ENCODE measurements at places on chromosomes 13 and 19.

GRCh38 chr13:27853335-27853734 lies 61.1 kb downstream of the GSX1 start:
- no peak for DNase-seq

- no peak for DNase-seq
Measured at GRCh38 chr19:1025960-1026782, at the start of gene CNN2. Gene CNN2, plus strand, starts transcription at chr19:1026608. Its CDS starts 54 bp downstream, at chr19:1026662.

GRCh38 chr19:16266586-16266942 lies 58.1 kb upstream of the KLF2 start:
- DNase-seq, result no peak

GRCh38 chr13:38753878-38754277 lies 67.0 kb downstream of the FREM2 start:
- DNase-seq, result no peak

DNA sequence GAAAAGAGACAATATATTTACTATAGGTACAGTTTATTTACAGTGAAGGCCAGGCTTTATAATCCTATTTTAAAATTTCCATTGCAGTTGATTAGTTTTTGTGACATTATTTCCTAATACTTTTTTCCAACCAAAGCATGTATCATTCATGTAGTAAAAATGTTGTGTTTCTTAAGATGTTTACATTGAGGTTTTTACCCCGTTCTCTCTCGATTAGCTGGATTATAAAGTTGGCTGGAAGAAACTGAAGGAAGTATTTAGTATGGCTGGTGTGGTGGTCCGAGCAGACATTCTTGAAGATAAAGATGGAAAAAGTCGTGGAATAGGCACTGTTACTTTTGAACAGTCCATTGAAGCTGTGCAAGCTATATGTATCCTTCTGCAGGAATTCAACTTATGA lies 21.2 kb downstream of the HNRNPM start:
- DNase-seq, result no peak

- DNase-seq, result no peak
Measured at GRCh38 chr19:7611541-7612279, 16.0 kb downstream of the CAMSAP3 start.

GRCh38 chr19:18989316-18989715 lies 44.0 kb downstream of the SUGP2 start:
- no peak for DNase-seq

GRCh38 chr13:106986033-106986484 lies 418.1 kb upstream of the ARGLU1 start:
- DNase-seq, result no peak

DNA sequence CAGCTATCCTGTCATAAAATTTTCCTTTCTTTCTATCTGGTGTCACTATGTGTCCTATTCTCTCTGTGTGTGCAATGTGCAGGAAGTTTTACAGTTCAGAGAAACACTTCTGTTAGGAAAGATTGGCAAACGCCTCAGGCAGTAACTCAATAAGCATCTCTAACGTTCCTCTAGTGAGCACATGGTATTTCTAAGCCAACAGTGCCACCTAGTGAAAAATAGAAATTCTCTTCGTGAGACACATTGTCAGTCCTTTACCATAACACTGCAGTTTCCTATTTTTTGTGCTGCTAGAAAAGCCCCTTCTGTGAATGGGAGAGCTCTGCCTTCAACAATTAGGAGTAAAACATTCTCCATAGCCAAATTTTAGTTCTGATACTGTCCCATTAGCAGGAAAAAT lies 50.7 kb downstream of the ZNF723 start:
- no peak for DNase-seq

- no peak for DNase-seq
Measured at GRCh38 chr19:14916848-14917247, 24.4 kb upstream of the OR7C2 start.

DNA sequence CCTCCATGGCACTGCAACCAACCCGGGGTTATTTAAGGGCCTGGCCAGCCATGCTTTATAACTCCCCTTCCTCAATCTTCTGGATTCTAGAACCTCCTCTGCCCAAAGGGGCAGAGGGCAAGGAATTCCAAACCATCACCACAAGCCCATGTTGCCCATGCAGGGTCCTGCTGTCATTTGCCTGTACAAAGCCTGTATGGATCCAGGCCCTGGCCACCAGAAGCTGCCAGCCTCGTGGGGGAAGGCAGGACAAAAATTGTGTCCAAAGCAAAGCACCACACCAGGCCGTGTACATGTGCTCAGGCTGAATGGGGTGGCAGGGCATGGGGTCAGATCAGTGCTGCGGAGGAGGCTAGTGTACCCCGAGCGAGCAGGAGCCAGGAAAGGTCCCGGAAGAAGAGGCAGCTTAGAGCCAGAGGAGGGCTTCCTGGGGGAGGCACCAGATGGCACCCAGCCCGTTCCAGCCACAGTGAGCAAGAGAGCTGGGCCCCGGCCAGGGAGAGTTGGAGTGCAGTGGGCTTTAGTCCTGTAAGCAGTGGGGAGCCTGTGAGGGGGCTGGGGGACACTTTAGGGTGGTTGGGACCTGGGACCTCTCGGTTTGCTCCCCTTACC lies 35.8 kb downstream of the CAPN12 start:
- DNase-seq, result no peak

DNA sequence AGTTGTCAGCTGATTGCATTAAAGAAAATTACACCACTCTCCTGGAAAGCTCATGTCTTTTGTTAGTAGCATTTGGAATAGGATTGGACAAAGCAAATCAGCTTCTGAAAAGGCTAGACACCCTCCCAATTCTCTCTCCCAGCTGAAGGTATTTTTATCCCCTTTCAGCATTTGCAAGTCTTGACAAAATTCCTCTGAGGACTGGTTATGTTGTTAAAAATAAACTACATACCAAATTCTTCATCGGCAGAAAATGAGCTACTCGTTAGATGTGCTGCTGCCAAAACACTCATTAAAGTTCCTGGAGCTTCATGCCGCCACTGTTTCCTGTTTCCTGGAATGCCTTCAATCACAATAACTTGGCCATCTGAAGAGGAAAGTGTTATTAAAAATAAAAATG lies 37.1 kb downstream of the UTP14C start:
- DNase-seq, result no peak

GRCh38 chr13:66508153-66508909 lies 721.8 kb downstream of the PCDH9 start:
- DNase-seq, result no peak

GRCh38 chr19:29264897-29265296 lies 51.9 kb upstream of the UQCRFS1 start:
- DNase-seq, result no peak

DNA sequence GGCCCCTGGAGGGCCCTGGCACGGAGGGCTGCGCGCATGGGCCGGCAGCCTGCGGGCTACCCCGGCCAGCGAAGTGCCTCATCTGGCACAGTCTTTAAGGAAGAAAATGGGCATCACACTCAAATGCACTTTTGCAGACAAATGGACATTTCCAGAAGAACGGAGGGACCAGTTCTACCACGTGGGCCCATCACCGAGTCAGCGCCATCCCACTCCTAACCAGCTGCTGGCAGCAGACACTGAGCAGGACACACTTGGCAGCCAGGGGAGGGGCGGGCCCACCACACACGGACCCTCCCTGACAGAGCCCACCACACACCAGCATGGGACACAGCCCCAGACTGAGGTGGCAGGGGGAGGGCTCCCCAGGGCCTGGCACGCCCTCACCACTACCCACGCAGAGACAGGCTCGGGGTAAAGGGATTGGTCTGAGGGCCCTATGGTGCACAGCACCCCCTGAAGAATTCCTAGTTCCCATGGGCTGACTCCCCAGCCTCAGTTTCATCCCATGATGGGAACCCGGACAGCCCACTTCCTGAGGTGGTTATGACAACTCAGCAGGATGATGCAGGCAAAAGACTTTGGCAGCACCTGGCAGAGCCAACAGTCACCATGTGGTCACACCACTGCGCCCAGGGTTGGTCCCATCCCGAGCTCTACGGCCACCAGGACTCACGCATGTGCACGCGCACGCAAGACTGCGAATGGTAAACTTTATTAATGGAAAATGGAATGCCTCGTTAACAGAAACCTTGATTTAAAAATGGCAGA lies 18.7 kb upstream of the TINCR start:
- no peak for DNase-seq

GRCh38 chr13:78015782-78016181 lies 97.2 kb upstream of the EDNRB start:
- DNase-seq, result no peak

DNA sequence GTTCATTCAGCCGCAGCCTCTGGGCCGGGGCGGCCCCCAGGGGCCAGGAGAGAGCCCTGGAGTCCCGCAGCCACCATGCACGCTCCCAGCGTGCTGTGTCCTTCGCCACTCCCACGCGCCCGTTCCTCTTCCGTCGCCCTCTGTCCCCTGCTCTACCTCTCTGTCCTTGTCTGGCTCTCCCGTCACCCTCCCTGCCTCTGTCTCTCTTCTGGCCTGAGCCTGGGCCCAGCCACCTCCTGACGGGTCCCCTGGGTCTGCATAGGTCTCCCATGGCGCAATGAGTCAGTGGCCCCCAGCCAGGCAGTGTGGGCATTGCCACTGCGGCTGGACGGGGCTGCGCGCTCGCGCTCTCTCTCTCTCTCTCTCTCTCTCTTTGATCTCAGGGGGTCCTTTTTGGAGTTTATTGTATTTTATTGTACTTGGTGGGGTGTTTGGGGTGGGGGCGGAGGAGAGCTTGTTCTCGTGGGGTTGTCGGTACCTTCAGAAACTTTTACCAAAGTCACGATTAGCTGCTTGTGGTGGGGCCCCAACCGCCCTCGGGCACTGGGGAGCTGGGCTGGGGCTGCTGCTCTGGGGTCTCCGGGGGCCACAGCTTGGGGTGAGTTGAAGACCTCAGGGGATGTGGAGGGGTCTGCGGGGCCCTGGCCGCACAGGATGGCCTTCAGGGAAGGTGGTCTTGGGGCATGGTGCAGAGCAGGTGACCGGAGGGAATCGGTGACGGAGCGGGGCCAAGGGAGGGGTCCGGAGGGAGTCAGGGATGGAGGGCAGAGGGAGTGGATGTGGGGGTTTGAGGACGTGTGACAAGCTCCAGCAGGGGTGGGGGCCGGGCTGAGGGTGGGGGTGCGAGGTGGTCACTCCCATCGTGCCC lies 1.7 kb upstream of the TGFBR3L start:
- no peak for DNase-seq

DNA sequence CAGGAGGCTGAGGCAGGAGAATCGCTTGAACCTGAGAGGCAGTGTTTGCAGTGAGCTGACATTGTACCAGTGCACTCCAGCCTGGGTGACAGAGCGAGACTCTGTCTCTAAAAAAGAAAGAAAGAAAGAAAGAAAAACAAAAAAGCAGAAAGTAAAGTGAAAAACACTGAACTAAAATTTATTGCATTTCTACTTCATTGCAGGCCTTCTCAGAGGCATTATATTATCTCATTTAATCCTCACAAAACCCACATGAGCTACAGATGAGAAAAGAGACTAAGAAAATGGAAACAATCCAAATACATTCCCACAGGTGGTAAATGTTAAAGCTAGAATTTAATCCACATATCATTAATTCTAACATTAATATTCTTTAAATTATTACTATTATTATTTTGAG lies 147.2 kb upstream of the FREM2 start:
- DNase-seq, result no peak

- DNase-seq, result no peak
Measured at GRCh38 chr13:24167666-24168391, 7.3 kb downstream of the SPATA13 start.

GRCh38 chr13:100269837-100270236 lies 180.9 kb downstream of the PCCA start:
- peak; percentile 72 for DNase-seq

GRCh38 chr19:36046443-36047050 lies 7.5 kb downstream of the THAP8 start:
- DNase-seq, result no peak

DNA sequence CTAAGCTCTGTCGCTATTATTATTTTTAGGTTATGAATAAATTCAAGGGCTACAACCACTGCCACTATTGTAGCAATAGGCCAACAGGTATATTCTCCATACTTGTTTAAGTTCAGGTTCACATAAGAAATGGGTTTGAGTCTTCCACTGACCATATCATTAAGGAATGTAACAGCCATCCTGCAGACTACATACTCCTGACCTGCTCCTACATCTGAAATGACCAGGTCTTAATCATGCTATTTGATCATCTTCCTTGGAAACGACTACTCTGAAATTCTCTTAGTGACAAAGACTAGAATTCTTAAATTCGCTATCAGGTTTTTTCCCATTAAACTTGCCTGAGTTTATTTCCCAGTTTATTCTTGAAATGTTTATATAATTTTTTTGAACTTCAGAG lies 66.8 kb downstream of the IPO5 start:
- no peak for DNase-seq

GRCh38 chr19:29530540-29531457 lies 5.0 kb downstream of the VSTM2B start:
- no peak for DNase-seq

Measured in glomerular endothelial cell (primary cell).